ENCODE measurements at places on chromosomes 1 and 21.
A peak's percentile ranks its signal among the peaks of the same experiment; 100 is the strongest.

DNA sequence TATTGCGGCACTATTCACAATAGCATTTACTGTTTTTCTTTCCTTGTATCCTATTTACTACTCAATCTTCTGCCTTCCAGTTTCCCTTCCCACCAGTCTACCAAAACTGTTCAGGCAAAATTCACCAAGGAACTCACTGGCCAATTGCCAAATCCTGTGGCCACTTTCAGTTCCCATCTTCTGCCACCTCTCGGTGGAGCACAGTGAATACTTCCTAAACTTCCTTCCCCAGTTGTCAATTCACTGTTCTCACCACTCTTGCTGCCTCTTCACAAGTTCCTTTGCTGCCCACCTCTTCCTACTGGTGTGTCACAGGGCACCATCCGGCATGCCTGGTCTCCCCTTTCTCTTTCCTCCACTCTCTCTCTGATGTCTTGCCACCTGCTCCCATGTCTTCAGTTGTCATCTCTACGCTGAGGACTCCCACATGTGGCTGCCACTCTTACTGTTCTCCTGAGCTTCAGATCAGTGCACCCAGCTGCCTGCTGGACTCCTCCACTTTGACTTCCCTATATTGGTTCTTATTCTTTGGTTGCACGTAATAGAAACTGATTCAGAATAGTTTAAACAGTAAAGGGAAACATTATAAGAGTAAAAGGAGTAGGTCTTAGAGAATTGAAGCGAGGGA is 114.4 kb downstream of the PIK3R3 start:
- H3K4me1 ChIP-seq = no peaks in the 10 kb centered on the region
- no peak overlapping the region for H3K27ac ChIP-seq
- no peaks in the 10 kb centered on the region for H3K27me3 ChIP-seq
- H3K4me3 ChIP-seq = no peak overlapping the region

- no peak for DNase-seq
- no peaks in the 10 kb centered on the region for H3K36me3 ChIP-seq
- H3K4me3 ChIP-seq = no peak overlapping the region
- H3K27ac ChIP-seq = no peak overlapping the region
- H3K27me3 ChIP-seq = no peaks in the 10 kb centered on the region
- peaks cover 77% of the 10 kb centered on the region for H3K4me1 ChIP-seq
These were observed 174.7 kb downstream of the HHIPL2 start for GRCh38 chr1:222373216-222373615.

DNA sequence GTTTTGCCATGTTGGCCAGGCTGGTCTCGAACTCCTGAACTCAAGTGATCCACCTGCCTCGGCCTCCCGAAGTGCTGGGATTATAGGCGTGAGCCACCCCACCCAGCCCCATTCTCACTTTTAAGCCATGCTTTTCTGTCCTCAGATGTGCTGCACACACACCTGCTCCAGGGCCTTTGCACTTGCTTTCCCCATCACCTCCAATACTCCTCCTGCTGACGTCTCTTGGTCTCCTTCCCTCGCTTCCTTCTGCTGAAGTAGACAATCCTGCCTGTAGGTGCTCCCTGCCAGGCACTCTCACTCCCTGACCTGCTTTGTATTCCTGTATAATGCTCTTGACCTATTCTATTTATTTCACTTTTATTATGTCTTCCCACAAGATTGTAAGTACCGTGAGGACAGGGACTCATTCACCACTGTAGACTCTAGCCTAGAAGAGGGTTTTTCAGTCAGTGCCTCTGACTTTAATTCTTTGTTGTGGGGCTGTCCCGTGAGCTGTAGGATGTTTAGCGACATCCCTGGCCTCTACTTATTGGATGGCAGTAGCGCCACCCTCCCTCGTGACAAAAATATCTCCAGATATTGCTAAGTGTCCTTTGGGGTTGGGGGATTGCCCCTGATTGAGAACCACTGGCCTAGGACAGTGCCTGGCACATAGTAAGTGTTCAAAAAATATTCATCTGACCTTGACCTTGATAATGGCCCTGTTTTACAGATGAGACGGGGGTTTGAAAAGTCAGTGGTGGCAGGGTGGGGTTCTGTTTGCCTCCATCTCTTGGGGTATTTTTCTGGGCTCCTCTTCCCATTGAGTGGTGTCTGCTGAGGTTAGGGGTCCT is 4.6 kb downstream of the TNFRSF1B start:
- peaks cover 9% of the 10 kb centered on the region for H3K4me1 ChIP-seq
- DNase-seq = no peak
- H3K27me3 ChIP-seq = peaks cover 28% of the 10 kb centered on the region
- no peak overlapping the region for H3K4me3 ChIP-seq
- H3K27ac ChIP-seq = no peak overlapping the region
- H3K36me3 ChIP-seq = no peaks in the 10 kb centered on the region

- no peaks in the 10 kb centered on the region for H3K4me1 ChIP-seq
- peaks cover 16% of the 10 kb centered on the region for H3K27me3 ChIP-seq
- no peak for DNase-seq
- no peaks in the 10 kb centered on the region for H3K36me3 ChIP-seq
- H3K4me3 ChIP-seq = no peak overlapping the region
These were observed 157.6 kb upstream of the LMO4 start for GRCh38 chr1:87170931-87171598.

- H3K36me3 ChIP-seq = no peaks in the 10 kb centered on the region
- no peaks in the 10 kb centered on the region for H3K27me3 ChIP-seq
- DNase-seq = no peak
- H3K27ac ChIP-seq = no peak overlapping the region
These were observed 21.1 kb downstream of the PLA2G4A start for GRCh38 chr1:186849826-186850225.

GRCh38 chr1:52056937-52057231 is 789 bp downstream of the BTF3L4 start:
- H3K27ac ChIP-seq = peak overlapping the region; percentile 99
- H3K4me1 ChIP-seq = peaks cover 59% of the 10 kb centered on the region
- H3K27me3 ChIP-seq = peaks cover 4% of the 10 kb centered on the region
- no peak for DNase-seq
- peak overlapping the region; percentile 100 for H3K4me3 ChIP-seq

DNA sequence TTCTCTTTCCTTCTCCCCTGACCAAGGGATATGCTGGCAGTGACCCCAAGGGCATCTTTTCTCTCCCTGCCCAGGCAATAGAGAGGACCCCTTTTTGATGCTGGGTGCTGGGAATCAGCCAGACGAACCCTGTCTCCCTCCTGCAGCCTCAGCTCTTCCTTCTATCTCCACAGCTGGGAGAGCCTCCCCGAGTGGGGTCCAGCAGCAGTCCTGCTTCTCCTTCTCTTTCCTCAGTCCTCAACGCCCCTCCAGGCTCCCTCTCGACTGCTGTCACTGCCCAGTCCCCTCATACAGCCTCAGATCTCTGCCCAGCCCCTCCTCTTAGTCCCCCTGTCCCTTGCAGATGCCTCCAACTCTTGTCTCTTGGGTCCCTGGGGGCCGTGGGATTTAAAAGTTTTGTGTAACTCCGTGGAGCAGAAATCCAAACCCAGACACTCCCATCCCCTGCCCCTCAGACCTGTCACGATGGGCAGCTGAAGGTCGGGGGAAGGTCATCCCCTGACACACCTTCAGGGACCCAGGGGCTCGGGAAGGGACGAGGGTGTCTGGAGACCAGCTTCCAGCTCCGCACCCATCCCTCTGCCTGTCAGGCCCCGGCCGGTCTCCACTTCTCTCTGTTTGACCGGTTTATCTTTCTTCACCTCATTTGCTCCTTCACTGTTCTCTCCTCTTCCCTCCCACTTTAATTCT is 5.8 kb upstream of the ETV3L start:
- H3K36me3 ChIP-seq = no peaks in the 10 kb centered on the region
- no peak for DNase-seq
- H3K27me3 ChIP-seq = peaks cover 13% of the 10 kb centered on the region
- H3K4me3 ChIP-seq = no peak overlapping the region
- H3K4me1 ChIP-seq = peaks cover 40% of the 10 kb centered on the region

DNA sequence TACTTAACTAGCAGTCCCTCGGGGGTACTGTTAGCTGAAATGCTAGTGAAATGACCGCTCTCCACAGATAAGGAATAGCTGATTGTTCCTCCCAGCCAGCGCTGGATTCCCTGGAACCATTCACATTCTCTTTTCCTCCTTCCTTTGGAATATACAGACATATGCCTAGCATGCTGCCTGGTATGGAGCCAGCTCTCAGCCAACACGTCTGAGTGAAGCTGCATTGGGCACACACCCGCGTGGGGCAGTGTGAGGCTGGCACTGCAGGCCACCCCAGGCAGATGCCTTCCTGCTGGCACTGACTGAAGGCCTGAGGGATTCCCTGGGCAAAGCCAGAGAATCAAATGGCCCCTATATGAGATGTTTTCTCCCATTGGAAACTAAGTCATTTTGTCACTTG is 66.7 kb downstream of the TLR5 start:
- no peak overlapping the region for H3K4me3 ChIP-seq
- no peaks in the 10 kb centered on the region for H3K36me3 ChIP-seq
- peaks cover 45% of the 10 kb centered on the region for H3K27me3 ChIP-seq
- H3K27ac ChIP-seq = no peak overlapping the region
- no peak for DNase-seq
- H3K4me1 ChIP-seq = peaks cover 6% of the 10 kb centered on the region

DNA sequence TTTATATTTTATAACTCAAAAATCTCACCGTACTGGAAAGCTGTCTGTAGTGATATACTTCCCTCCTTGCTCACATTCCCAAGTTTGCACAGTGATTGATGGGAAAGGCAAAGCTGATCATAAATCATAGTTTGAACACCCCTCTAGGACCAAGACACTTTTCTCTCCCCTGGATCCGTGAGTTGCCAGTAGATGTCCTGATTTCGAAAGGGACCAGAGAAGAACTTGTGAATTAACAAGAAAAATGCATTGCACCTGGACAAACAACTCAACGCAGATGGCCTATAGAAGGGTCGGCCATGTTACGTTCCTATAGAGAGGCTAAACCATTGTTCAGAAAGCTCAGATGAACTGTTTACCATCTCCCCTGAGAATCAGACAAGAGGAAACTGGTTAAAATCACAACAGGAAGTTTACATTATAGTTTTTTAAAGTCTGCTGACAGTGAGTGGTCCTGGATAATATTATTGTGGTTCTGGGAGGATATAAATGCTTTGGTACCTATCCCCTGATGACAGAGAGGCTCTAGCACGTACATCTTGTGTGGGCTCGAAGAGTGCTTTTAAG is 124.0 kb upstream of the SLC45A1 start:
- H3K4me3 ChIP-seq = no peak overlapping the region
- DNase-seq = no peak
- no peaks in the 10 kb centered on the region for H3K36me3 ChIP-seq
- peaks cover 2% of the 10 kb centered on the region for H3K27me3 ChIP-seq
- H3K4me1 ChIP-seq = peaks cover 36% of the 10 kb centered on the region
- no peak overlapping the region for H3K27ac ChIP-seq

DNA sequence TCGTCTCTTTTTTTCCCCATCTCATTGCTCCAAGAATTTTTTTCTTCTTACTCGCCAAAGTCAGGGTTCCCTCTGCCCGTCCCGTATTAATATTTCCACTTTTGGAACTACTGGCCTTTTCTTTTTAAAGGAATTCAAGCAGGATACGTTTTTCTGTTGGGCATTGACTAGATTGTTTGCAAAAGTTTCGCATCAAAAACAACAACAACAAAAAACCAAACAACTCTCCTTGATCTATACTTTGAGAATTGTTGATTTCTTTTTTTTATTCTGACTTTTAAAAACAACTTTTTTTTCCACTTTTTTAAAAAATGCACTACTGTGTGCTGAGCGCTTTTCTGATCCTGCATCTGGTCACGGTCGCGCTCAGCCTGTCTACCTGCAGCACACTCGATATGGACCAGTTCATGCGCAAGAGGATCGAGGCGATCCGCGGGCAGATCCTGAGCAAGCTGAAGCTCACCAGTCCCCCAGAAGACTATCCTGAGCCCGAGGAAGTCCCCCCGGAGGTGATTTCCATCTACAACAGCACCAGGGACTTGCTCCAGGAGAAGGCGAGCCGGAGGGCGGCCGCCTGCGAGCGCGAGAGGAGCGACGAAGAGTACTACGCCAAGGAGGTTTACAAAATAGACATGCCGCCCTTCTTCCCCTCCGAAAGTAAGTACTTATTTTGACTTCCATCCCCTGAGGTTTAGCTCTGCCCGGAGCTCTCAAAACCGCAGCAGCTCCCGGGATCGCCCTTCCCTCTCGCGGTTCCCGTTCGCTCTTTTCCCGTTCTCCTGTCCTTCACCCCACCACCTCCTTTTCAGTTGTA is 1.5 kb downstream of the TGFB2 start:
- DNase-seq = peak; percentile 5
- no peak overlapping the region for H3K4me3 ChIP-seq
- peaks cover 4% of the 10 kb centered on the region for H3K27me3 ChIP-seq

- no peaks in the 10 kb centered on the region for H3K27me3 ChIP-seq
- H3K4me1 ChIP-seq = peaks cover 12% of the 10 kb centered on the region
- H3K4me3 ChIP-seq = no peak overlapping the region
- H3K36me3 ChIP-seq = no peaks in the 10 kb centered on the region
- no peak overlapping the region for H3K27ac ChIP-seq
These were observed 44.7 kb upstream of the DISC1 start for GRCh38 chr1:231581859-231582258.

GRCh38 chr1:246629976-246630375 is 63.7 kb downstream of the CNST start:
- peaks cover 80% of the 10 kb centered on the region for H3K4me1 ChIP-seq
- H3K27me3 ChIP-seq = no peaks in the 10 kb centered on the region
- H3K36me3 ChIP-seq = peaks cover 51% of the 10 kb centered on the region
- no peak overlapping the region for H3K4me3 ChIP-seq
- DNase-seq = no peak
- peak overlapping the region; percentile 98 for H3K27ac ChIP-seq

DNA sequence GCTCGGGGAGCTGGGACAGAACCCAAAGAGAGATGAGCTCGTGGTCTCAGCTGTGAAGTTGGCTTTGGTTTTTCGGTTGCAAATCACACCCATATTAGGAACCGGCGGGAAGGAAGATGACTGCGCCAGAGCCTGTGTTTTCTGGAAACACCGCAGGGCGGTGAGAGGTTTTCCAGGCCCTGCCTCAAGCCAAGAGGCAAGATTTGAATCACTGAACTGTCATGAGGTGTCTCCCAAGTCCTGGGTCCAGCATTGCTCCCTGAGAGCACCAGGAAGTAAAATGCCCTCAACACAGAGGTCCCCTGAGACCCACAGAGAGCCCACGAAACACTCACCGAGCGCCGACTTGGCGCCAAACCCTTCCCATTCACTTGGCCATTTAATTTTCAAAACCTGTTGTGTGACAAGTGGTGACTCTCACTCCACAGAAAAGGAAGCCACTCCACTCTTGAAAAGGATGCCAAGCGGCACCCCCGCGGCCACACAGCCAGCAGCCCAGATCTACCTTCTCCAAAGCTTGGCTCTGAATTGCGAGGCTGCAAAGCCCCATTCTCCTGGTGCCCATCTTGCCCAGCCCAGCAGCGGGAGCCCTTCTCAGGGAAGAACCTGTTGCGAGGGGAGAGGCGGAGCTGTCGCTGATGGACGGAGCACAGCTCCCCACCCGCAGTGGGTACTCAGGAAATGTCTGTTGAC is 99.0 kb upstream of the RUNX3 start:
- no peak for DNase-seq
- H3K27ac ChIP-seq = no peak overlapping the region
- H3K36me3 ChIP-seq = no peaks in the 10 kb centered on the region
- no peak overlapping the region for H3K4me3 ChIP-seq

- peaks cover 36% of the 10 kb centered on the region for H3K36me3 ChIP-seq
- peaks cover 67% of the 10 kb centered on the region for H3K4me1 ChIP-seq
- peaks cover 5% of the 10 kb centered on the region for H3K27me3 ChIP-seq
- no peak for DNase-seq
- H3K27ac ChIP-seq = peak overlapping the region; percentile 63
- H3K4me3 ChIP-seq = no peak overlapping the region
These were observed 29.9 kb downstream of the DHCR24 start for GRCh38 chr1:54857141-54857540.

All from HFFc6 (cell line).